Cardiac muscle cell (in vitro differentiated cells and primary cell): ENCODE measurements at places on chromosomes 7 and 10. TPM values are rescaled to one million over a fixed set of nuclear protein-coding genes. Genes with fewer than 3 reads are reported as not detected.

GRCh38 chr10:126259760-126260479 lies 128.4 kb downstream of the ADAM12 start:
- no peaks in the 10 kb centered on the region for H3K36me3 ChIP-seq
- H3K4me1 ChIP-seq, result no peaks in the 10 kb centered on the region
- no peak overlapping the region for H3K27ac ChIP-seq
- no peaks in the 10 kb centered on the region for H3K27me3 ChIP-seq

DNA sequence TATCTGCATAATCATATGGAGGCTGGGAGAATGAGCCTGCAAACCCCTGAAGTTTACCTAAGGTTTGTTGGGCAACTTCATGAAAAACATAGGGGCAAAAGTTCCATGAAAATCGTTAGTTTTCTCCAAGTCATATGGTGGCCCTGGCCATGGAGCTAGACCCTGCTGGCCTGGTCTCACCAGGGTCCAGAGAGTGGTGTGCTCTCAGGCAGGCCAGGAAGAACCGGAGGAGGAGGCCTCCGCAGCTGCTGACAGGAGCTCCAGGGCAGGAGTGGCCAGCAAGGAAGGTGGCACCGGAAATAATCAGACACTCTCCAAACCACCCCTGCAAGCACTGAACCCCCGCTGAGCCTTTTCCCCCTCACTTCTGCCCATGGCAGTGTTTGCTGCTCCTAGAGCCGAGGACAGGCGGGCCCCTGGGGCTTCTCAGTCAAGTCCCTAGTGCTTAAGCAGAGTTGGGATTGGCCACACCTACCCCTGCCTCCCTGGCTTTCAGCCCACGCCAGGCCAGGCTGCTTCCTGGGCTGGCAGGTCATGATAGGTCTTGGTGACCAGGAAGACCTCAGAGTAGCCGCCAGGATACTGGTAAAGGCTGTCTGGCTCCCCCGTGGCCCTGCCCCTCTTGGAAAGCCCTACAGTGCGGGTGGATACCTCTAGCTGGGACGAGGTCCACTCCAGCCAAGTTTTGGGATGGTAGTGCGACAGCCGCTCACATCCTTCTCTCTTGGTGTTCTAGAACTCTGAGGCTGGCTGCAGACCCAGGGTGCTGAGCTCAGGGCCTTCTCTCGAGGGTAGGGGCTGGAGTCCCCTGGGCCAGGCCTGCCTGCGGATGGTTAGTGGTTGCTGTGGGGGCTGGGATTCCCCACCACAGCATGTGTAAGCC lies 242.8 kb downstream of the MGMT start:
- no peaks in the 10 kb centered on the region for H3K27me3 ChIP-seq
- no peak for DNase-seq
- no peak overlapping the region for H3K27ac ChIP-seq
- H3K36me3 ChIP-seq, result no peaks in the 10 kb centered on the region
- H3K4me1 ChIP-seq, result no peaks in the 10 kb centered on the region

- no peaks in the 10 kb centered on the region for H3K4me1 ChIP-seq
- no peak overlapping the region for H3K4me3 ChIP-seq
- H3K36me3 ChIP-seq, result no peaks in the 10 kb centered on the region
- no peak for DNase-seq
Observed at GRCh38 chr10:16626697-16627096, 105.0 kb upstream of the C1QL3 start.

NUTM2D gene
- polyA plus RNA-seq, result 0.11 and 0.78 TPM in 2 replicates

ANXA8 gene
- 0.87 and 0.92 TPM in 2 replicates for polyA plus RNA-seq

HOXA9 gene
- polyA plus RNA-seq, result not detected in 2 replicates
